Activated effector memory CD4-positive, alpha-beta T cell treated with anti-CD3 and anti-CD28 coated beads, Interleukin-2, amount 50 U/mL, for 16 hours (primary cell): ENCODE measurements at places on chromosomes 12 and 14.

DNA sequence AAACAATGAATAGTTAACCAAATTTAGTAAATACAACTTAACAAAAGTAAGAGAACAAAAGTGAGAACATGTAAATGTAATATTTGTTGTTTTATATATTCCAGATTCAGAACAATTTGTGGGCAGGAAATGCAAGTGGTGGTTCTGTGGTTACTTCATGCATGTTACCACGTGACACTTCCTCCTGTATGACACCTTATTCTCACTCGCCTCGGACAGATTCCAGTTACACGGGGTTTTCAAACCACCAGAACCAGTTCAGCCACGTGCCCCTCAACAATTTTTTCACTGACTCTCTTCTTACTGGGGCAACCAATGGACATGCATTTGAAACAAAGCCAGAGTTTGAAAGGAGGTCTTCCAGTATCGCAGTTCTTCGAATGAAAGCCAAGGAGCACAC, 21.0 kb downstream of the ALX1 start:
- DNase-seq = no peak

GRCh38 chr12:114938487-114939210, 254.7 kb upstream of the TBX3 start:
- no peak for DNase-seq

- no peak for DNase-seq
These were observed 45.6 kb downstream of the PITPNM2 start for GRCh38 chr12:123105211-123105826.

DNA sequence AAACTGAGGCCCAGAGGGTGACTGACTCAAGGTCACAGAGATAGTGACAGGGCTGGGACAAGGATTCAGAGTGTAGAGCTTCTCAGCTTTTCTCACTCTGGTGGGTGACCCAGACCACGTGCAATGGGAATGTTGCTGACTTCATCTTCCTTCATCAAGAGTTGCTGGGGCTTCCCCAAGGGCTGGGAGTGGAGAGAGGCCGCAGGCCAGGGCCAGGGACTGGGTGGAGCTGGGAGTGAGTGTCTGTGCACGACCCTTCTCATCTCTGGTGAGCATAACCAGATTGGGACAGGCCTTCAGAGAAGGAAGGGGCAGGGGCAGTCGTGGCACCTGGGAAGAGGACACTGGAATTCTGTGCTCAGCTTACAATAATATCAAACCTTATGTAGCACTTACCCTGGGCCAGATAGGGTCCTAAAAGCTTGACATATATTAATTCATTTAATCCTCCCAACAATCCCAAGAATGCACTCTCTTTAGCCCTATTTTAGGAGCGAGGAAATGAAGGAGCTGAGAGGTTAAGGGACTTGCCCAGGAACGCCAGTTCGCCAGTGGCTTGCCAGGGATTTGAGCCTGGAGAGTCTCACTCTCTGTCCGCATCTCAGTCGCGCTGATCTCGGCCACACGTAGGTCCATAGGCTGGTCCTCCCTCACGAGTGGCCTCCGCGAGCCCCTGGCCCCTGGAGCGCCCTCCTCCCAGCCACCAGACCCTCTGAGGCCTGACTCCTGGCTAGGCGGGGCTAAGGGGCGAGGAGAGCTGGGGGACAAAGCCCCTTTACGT, 15.8 kb downstream of the KRT18 start:
- no peak for DNase-seq

- DNase-seq = no peak
These were observed 676 bp downstream of the MRPL42 start for GRCh38 chr12:93468008-93468371.

DNA sequence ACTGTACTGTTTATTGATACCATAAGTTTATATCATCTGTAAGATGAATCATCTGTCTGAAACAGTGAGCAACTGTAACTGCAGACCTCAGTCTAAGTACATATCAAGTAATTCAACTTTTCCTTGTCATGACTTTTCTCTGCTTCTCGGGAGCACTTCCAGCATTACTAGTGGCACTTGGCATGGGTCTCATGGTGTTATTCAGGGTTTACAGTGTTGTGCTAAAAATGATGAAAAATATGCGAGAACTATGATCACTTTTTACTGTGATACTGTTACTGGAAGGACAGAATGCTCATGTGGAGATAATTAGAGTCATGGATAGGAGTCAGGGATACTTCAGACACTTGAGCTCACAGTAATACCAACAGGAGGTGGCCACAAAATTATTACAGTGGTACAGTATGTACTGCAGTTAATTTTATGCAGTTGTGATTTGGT, 8.3 kb downstream of the KTN1 start:
- DNase-seq = no peak

GRCh38 chr14:75120541-75121291, 6.1 kb downstream of the NEK9 start:
- DNase-seq = no peak

DNA sequence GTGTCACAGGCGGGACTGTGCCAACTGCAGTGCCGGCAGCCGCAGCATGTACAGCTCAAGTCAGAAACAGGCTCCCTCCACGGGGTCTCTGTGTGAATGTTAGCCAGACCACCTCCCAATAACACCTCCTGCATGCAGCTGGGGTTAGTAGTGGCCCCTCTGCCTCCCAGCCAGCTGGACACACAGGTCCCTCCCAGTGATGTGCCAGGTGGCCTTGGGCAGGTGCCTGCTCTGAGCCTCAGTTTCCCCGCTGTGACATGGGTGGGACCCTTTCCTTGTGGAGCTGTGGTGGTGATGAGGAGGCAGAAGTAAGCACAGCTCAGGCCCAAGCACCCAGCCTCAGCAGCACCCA, 139.9 kb downstream of the ADGRD1 start:
- DNase-seq = peak; percentile 53

GRCh38 chr12:52493172-52493571, at the start of gene KRT6A:
TSS of gene KRT6A (minus strand) at chr12:52493257. CDS start at chr12:52493188, 69 bp downstream.
- DNase-seq = no peak

GRCh38 chr14:80504781-80505180, 293.5 kb upstream of the DIO2 start:
- DNase-seq = no peak

- no peak for DNase-seq
These were observed 23.1 kb downstream of the ADCY6 start for GRCh38 chr12:48765753-48766162.

DNA sequence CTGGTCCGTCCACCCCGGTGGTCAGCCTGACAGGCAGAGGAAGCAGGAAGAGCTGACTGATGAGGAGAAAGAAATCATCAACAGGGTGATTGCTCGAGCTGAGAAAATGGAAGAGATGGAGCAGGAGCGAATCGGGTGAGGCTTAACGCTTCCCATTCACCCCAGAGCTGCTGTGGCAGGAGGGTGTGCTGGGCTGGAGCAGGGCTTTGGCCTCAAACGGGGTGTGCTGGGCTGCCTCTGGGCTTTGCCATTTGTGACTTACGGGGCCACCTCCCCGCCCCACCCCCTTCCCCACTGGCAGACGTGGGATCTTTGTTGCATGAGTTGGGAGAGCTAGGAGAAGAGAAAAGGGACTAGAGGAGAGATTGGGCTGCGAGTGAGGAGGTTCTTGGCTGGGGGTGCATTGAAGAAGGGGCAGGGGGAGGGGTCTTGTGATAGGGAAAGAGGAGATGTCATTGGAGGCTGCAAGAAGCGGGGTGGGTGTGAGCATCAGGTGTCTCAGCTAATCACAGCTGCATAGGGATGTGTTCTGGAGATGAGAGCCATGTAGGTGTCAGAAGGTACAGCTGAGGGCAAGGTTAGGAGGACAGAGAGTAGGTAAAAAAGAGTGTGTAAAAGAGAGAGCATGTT, 56.3 kb downstream of the RPH3A start:
- no peak for DNase-seq

- DNase-seq = no peak
These were observed 9.7 kb downstream of the DNM1L start for GRCh38 chr12:32688786-32689185.

- no peak for DNase-seq
These were observed 8.5 kb downstream of the WSB2 start for GRCh38 chr12:118052324-118053070.

- DNase-seq = no peak
These were observed 18.9 kb upstream of the CERS5 start for GRCh38 chr12:50185970-50186663.

DNA sequence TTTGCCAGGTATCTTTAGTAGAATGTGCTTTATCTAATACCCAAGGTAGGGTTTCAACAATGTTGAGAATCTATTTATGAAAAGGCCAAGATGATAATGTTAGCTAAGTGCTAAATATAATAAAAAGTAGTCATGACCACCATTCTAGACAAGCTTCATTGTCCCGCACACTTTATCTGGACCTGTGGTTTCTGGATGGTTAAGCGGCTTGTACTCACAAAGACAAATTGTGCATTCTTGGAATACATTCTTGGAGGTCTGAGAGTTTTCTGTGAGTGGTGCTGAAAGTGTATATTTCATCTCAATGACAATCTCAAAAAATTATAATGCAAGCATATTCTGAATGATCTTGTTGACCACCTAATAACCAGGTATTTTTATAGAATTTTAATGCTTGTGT, 646.9 kb downstream of the DIO2 start:
- no peak for DNase-seq

DNA sequence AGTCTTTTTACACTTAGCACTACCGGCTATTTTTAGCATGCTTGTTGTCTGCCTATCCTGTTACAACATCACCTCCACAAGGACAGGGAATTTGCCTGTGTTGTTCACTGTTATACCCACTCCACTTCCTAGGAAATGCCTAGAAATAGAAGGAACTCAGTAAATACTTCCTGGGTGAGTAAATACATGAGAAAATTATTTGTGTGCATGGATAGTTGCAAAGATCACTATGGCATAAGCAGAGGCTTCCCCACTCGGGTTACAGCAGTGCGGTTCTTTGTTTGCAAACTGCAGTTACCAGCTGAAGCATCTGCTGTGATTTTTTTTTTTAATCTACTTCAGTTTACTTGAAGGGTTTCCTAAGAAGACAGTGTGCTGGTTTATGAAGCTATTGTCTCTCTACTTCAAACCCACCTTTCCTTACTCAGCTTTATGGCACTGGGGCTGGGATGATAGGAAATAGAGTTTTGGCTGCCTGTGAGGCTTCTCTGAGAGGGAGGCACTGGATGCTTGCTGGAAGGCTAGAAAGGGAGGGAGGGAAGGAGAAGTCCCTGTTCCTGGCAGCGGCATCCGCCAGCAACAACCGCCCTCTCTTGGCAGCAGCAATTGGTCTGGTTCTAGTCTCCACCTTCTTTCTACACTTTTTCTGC, 29.0 kb downstream of the PDE6H start:
- DNase-seq = no peak

- DNase-seq = peak; percentile 98
These were observed at the start of gene HSPA2 for GRCh38 chr14:64540208-64541202. TSS of gene HSPA2 (plus strand) at chr14:64540741. CDS start at chr14:64540850, 109 bp downstream.

DNA sequence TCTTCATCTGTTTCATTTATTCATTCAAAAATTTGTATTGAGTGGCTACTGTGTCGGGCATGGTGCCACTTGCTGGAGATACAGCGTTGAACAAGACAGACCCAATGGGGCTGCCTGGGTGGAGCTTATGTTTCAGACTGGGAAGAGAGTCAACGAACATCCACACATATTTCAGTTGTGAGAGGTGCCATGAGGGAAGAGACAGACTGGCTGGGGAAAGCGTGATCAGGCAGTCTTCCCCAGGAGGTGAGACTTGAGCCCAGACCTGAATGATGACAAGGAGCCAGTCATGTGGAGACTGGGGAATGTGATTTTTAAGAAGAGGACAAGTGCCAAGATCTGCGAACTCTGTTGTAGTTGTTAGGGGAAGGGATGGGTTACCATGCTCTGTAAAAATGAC, 12.2 kb downstream of the BICD1 start:
- no peak for DNase-seq

DNA sequence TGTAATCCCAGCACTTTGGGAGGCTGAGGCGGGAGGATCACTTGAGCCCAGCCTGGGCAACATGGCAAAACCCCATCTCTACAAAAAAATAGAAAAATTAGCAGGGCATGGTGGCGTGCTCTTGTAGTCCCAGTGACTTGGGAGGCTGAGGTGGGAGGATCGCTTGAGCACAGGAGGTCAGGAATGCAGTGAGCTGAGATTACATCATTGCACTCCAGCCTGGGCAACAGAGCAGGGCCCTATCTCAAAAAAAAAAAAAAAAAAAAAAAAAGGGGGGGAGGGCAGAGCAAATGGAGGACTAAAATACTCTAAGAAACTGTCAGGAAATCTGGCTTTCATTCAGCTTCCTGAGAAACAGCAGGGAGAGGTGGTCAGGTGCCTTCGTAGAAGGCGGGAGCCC, 31.7 kb upstream of the TSPAN9 start:
- DNase-seq = no peak

- no peak for DNase-seq
These were observed 21.0 kb upstream of the PLEKHG3 start for GRCh38 chr14:64683264-64683663.

DNA sequence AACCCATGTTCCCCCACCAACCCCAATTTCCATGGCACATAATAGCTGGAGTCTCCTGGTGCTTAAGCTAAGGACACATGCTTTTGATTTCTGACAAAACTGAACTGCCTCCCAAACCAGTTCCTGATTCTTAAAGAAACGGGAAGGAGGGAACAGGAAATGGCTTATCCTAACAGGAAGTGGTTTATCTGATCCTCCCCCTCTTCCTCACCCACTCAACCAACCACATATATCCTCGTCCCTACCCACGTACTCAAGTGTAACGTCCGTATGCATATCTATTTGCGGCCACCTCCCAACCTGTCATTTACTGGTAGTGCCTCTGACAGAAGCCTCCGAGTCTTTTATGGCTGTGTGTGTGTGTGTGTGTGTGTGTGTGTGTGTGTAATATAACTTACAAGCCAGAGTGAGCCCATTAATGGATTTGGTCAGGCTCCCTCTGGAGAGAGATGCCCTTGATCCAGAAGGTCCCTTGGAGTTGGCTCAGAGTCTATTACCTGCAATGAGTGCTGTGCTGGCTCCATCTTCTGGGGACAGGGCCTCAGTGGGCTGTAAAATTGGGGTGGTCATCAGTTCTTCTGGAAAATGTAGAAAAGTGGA, 7.7 kb downstream of the DAZAP2 start:
- no peak for DNase-seq

DNA sequence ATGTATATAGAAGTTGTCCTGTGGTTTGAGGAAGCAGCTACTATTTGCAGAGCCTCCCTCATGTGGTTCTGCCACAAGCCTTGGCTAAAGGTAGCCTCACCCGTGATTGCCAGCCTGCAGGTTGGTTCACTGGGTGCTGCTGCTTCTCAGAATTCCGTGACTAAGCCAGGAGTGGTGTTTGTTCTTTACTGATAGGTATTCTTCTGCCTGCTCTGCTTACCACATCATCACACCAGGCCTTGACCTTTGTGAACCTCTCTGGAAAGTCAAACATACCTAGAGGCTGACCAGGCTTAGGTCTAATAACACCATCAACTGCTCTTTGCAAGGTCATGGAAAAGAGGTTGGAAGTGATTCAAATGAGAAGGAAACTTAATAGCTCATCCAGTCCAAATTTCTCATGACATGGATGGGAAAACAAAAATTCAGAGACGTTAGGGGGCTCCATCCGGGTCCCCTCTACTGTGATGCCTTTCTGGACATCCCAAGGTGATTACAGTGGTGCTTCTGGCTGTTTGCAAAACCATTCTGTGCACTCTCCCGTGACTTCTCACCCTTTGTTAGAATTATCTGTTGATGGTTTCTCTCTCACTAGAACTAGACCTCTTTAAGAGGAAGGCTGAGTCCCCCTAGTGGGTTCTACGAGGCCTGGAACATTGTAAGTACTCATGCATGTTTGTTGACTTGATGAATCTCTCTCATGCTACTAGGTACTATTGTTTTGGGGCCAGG, 8.5 kb upstream of the SOCS2 start:
- DNase-seq = no peak
